ENCODE measurements at places on chromosomes 2 and 18.

- DNase-seq, result no peak
Measured at GRCh38 chr2:15155959-15156574, 405.1 kb downstream of the NBAS start.

GRCh38 chr2:150478200-150478974 is 9.1 kb downstream of the RND3 start:
- DNase-seq, result no peak

- DNase-seq, result no peak
Measured at GRCh38 chr2:67625690-67626475, 228.8 kb downstream of the ETAA1 start.

DNA sequence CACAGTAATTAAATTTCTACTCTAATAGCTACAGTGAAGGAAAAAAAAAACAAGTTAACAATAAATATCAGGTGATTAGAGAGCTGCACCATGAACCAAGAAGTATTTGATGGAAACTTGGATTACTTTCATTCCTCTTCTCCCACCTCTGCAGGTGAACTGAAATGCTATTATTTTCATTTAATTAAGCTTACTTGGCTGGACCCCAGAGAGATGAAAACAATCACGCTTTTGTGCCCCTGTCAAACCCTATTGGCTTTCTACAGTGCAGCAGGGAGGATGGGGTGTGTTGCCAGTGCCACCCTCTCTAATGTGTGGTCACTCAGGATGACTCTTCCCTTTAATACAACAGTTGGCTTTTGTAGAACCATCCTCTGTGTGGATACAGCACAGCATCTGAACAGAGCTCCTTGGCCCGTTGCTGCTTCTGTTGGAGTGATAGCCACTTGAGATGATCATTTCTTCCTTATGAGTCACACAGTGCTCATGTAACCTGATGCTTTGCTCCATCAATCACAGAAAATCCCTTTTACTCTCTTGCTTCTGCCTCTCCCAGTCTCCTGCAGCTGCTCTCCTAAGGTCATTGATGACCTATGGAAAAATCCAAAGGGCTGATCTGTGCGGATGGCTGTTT is 5.5 kb upstream of the ARL4C start:
- DNase-seq, result no peak

GRCh38 chr2:74835831-74836674 is 2.1 kb downstream of the HK2 start:
- DNase-seq, result peak; percentile 73

GRCh38 chr2:66105066-66105753 is 329.7 kb upstream of the MEIS1 start:
- no peak for DNase-seq

DNA sequence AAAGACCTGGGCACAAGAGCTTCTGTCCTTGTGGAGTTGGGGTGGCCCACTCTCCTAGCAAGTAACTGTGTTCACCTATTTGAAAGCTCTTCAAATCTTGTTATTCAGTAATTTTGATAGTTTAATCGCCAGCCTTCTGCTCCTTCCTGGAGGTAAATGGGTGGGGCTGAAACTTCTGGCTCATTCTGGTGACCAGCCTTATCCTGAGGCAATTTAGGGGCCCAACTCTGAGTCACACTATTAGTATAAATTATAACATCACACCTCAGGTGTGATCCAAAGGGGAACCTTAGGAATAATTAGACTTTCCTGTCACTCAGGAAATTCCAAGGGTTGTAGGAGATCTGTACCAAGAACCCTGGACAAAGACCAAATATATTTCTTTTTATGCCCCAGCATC is 255.8 kb upstream of the RGPD4 start:
- DNase-seq, result no peak

- no peak for DNase-seq
Measured at GRCh38 chr2:46674488-46674887, 195.1 kb downstream of the TMEM247 start.

- no peak for DNase-seq
Measured at GRCh38 chr18:11840493-11840892, 10.7 kb upstream of the CHMP1B start.

DNA sequence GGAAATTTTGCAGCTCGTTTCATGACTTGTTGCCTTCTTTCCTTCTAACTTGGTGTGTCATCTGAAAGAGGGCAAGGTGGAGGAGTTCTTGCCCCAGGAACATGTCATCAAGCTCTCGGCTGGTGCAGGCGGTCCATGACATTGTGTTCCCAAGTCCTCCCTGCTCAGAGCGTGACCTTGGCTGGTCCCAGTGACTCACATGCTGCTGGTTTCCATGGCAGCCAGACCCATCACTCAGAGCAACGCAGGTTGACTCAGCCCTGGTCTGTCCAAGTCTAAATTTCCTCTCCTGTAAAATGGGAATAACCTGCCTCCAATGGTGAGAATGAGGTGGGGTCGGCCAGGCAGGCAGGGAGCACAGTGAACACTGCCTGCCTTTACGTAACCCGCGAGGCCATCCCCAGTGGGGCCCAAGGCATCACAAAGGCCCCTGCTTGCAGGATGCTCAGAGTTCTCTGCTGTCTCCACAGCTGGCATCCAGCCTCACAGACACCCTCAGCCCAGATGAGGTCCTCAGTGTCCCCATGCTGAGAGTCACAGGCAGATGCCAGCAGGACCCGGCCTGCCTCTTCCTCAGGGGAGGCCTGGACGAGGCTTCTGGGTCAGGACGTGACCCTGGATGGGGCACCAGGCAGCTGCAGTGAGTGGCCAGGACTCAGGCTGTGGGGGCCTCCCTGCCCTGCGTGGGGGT is 143.7 kb downstream of the TPO start:
- no peak for DNase-seq

- no peak for DNase-seq
Measured at GRCh38 chr18:3634250-3634939, 184.4 kb downstream of the TGIF1 start.

DNA sequence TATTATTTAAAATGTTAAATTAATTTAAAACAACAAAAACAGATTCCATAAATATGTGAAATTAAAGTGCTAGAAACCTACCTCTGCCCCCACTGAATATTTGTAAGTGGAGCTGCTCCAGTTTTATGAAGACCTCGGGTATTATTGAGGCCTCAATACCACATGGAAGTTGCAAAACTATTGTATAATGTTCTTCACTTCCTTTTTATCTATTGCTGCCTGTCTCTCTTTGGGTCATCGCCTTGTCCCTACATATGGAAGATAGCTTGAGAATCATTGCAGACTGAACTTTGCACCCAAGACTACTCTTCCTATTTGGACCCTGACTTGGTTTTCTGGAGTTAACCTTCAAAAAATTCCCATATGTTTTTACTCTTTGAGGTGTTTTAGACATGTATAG is 212.1 kb upstream of the NETO1 start:
- no peak for DNase-seq

GRCh38 chr2:39266139-39266805 is 22.5 kb upstream of the CDKL4 start:
- DNase-seq, result no peak

- DNase-seq, result no peak
Measured at GRCh38 chr2:201440182-201440581, 11.1 kb downstream of the TRAK2 start.

Data from GM20000 (cell line).